ENCODE measurements at places on chromosomes 1 and 21.

DNA sequence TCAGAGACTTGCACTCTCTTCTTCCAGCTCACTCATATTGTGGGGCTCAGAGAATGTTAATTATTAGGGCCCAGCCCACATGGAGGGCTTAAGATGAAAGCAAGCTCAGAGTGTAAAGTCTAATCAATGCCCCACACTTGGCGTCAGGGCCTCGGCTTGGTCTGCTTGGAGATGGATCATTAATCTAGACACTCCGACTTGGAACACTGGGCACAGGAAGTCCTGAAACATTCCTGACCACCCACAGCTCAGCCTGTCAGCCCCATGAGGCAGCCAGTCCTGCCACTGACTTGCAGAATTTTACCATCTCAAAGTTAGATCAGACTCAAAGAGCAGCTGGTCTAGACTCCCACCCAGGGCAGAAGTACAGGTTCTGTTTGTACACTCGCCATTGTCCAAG, 69.8 kb upstream of the TRABD2B start:
- DNase-seq = no peak

GRCh38 chr1:51760872-51761271, 117.7 kb downstream of the NRDC start:
- DNase-seq = no peak

DNA sequence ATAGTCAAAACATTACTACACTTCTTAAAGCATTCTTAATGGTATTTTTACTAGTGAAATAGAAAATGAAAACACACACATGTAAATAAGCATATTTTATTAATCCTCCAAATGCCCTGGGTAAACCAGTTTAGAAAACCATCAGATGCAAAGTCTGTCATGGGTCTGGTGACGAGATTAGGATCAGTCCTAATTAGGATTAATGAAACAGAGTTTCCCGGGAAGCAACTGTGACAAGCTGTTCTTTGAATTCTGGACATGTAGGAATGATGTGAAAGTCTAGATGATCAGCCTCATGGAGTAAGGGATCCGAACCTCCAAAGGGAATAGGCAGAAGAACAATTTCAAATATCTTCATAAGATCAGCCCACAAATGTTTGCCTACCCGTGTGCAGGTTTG, 250.2 kb downstream of the KIF26B start:
- no peak for DNase-seq

- no peak for DNase-seq
Observed at GRCh38 chr1:27789540-27790041, 16.6 kb downstream of the STX12 start.

GRCh38 chr1:201069636-201070035, 42.6 kb downstream of the CACNA1S start:
- no peak for DNase-seq

DNA sequence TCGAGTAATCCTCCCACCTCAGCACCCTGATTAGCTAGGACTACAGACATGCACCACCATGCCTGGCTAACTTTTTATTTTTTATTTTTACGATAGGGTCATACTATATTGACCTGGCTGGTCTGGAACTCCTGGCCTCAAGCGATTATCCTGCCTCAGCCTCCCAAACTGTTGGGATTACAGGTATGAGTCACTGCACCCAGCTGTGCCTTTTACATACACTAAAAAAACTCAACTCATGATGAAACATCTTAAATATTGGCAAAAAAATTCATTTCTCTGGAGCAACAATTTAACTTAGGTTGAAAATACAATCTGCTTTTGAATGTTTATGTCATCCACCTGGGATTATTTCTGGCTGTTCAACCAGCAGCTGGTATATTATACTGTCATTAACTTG, 598.3 kb upstream of the ZP4 start:
- no peak for DNase-seq

- DNase-seq = no peak
Observed at GRCh38 chr1:201348211-201348566, 29.3 kb downstream of the TNNT2 start.

GRCh38 chr21:32256873-32257620, 21.8 kb downstream of the MIS18A start:
- no peak for DNase-seq

GRCh38 chr1:85628791-85629531, 48.4 kb downstream of the CCN1 start:
- no peak for DNase-seq

DNA sequence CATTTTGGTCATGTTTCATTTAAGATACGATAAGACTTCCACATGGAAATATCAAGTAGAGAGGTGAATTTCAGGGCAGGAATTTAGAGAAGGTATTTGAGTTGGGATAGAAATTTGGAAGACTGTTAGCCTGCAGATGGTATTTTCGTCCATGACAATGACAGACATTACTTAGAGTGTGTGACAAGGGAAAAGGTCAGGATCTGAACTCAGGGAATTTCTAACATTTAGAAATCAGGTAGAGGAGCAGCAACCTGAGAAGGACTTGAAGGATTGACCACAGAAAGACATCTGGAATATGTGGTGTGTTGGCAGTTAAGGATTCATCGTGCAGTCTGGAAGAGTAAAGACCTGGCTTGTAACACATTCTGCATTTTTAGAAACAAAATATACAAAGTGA, 57.9 kb downstream of the RABGAP1L start:
- DNase-seq = no peak

DNA sequence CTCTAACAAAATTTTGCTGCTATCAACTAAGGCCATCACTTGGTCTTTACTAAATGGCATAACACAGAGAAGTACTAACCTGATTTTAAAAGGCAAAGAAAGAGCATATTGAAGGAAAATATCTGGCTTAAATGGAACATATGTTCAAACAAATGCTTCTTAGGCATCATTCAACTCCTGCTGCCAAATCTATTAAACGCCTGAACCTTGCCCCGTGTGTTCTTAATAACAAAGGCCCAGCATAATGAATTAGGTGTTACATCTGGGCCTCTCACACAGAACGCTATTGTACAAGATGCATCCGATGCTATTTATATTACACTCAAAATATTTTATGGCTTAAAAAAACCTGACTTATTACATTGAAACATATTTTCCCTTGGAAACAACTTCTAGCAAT, 48.4 kb downstream of the B3GALNT2 start:
- DNase-seq = no peak

- no peak for DNase-seq
Observed at GRCh38 chr1:221419513-221420095, 322.3 kb downstream of the DUSP10 start.

- DNase-seq = no peak
Observed at GRCh38 chr1:19644681-19645410, 735 bp downstream of the NBL1 start.

- no peak for DNase-seq
Observed at GRCh38 chr1:61299463-61299862, 217.1 kb downstream of the NFIA start.

DNA sequence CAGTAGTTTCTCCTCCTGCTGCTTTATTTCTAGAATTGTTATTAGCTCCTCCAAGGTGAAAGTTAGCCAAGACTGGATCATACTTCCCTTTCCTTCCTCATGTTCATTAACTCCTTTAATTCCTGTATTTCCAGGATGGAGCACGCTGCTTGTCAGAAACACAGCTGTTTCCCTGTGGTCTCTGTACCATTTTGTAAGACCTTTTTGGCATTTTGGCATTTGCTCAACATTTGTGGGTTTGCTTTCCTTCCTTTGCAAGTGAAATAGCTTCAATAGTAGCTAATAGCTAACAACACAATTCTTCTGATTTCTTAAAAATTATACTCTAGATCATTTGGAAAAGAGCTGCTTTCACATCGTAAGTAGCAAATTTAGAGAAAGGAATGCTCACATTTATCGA, 44.3 kb upstream of the HPDL start:
- DNase-seq = no peak

- no peak for DNase-seq
Observed at GRCh38 chr1:30400507-30400906, 322.9 kb downstream of the MATN1 start.

DNA sequence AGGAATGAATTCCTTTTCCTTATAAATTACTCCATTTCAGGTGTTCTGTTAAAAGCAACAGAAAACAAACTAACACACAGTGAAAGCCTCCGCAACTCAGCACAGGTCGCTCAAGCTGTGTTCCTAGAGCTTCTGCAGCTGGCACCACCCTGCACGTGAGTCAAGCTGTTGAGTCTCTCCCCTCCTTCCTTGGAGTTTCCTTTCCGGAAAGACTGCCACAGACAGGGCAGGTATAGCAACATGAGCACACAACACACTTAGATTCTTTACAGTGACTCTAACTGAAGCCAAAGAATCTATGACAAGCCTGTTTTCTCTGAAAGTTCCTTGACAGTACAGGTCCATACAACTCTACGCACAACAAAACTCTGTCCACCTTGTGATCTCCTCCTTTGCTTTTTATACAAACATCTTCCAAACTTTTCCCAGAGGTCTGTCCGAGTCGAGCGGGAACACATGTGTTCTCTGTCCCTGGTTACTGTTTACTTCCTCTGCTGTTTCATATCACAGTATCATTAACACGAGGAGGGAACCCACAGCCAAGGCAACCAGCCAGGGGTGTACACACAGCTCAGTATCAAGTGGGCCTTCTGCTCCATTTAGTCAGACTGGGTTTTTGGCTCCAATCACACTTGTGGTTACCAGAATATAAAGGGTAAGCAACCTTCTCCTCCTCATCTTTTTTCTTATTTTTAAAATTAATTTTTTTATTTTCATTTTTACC, 38.7 kb upstream of the DESI2 start:
- no peak for DNase-seq

DNA sequence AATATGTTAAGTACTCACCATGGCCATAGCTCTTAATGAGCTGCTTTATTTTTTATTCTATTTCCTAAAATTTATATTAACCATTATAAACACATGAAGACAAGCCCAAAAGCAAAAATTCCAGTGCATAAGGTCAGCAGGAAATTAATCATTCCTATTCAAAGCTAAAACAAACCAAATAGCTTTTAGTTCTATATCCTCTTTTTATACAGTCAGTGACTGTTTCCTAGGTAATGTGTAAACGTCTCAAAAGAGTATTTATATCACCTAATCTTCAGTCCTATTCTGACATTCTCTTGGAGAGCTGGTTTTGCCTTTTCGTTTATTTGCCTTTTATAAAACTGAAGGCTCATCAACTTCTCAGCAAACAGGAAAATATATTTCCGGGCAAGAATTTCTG, 4.2 kb downstream of the GOLPH3L start:
- DNase-seq = no peak

- no peak for DNase-seq
Observed at GRCh38 chr1:113787663-113788062, 24.6 kb downstream of the RSBN1 start.

- DNase-seq = no peak
Observed at GRCh38 chr1:17998889-17999288, 108.7 kb upstream of the IGSF21 start.

DNA sequence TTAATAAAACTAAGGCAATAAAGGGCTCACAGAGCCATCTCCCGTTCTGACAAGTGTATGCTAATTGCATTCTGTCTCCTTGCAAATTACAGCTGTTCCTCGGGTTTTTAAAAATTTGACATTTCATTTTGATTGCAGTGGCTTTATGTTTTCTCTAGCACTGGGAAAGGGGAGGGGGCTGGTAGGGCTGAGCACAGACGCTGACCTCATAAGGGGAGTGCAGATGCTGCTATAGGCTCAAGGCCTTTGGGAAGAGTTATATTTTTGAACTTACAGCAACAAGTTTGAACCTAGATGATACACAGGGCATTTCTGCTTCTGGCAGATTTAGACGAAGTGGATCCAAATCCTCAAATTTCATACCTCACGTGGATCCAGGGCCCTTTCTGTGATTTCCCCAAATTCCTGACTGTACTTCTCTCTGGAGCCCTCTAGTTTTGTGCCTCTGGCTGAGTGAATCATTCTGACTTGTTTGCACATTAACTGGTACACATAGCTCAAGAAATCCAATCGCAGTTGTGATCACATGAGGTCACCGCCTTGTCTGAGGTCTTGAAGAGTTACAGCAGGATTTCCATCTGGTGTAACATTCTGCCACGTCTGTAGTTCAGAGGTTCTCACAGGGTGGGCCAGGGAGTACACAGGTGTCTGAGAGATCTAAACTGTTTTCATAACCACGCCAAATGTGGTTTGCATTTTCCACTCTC, 230.3 kb downstream of the C1orf94 start:
- DNase-seq = no peak

- no peak for DNase-seq
Observed at GRCh38 chr1:6065093-6065858, 19.6 kb downstream of the KCNAB2 start.

- DNase-seq = no peak
Observed at GRCh38 chr1:68916221-68916902, 419.5 kb upstream of the DEPDC1 start.

DNA sequence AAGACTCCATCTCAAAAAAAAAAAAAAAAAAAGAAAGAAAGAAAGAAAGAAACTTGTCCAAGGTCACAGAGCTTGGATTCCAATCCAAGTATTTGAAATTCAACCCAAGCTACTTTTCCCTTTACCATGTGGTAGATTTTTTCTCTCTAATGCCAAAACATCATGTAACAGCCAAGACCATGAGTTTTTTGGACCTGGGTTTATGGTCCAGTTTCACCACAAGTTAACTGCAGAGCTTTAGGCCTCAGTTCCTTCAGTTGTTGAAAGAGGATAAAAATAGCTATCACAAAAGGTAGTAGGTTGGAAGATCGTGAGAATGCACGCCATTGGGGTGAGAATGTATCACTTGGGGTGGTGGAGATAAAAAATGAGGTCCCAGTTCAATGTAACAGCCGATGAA, 33.4 kb downstream of the ATP2B4 start:
- DNase-seq = no peak

DNA sequence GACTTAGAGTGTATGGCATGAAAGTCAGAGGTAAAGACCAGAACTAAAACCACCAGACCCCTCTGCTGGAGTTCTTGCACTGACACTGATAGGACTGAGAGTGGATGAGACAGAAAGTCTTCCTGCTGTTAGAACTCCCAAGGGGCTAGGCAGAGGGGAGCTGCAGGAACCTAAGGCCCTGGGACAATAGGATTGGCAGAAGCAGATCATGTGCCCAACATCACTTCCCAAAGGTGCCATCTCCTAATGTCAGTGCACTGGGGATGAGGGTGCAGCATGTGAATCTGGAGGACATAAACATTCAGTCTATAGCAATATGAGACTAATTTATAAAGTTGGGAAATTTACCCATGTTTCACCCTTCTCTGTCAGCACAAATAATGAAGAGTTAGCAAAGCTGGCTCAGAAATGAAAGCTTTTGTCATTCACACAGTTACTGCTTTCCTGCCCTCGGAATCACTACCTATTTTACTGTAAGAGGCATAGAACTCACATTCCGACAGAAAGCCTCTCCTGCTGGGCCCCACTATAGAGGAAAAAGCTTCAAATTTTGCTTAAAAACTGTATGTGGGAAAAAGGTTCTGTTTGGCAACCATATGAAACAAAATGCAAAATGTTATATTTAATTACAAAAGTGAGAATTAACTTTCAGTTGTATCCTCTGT, 49.9 kb upstream of the SSX2IP start:
- no peak for DNase-seq

Measured in stimulated activated CD4-positive, alpha-beta T cell treated with anti-CD3 and anti-CD28 coated beads, Interleukin-2, amount 100 ng/mL, for 4 hours (primary cell).